ENCODE measurements at places on chromosomes 4 and X. TPM values are rescaled to one million over a fixed set of nuclear protein-coding genes. Genes with fewer than 3 reads are reported as not detected.

The GPR50 gene
- total RNA-seq = 1.2 TPM

The MXRA5 gene
- total RNA-seq = 21.4 TPM

The SLIT2 gene
- total RNA-seq = 19.5 TPM

DNA sequence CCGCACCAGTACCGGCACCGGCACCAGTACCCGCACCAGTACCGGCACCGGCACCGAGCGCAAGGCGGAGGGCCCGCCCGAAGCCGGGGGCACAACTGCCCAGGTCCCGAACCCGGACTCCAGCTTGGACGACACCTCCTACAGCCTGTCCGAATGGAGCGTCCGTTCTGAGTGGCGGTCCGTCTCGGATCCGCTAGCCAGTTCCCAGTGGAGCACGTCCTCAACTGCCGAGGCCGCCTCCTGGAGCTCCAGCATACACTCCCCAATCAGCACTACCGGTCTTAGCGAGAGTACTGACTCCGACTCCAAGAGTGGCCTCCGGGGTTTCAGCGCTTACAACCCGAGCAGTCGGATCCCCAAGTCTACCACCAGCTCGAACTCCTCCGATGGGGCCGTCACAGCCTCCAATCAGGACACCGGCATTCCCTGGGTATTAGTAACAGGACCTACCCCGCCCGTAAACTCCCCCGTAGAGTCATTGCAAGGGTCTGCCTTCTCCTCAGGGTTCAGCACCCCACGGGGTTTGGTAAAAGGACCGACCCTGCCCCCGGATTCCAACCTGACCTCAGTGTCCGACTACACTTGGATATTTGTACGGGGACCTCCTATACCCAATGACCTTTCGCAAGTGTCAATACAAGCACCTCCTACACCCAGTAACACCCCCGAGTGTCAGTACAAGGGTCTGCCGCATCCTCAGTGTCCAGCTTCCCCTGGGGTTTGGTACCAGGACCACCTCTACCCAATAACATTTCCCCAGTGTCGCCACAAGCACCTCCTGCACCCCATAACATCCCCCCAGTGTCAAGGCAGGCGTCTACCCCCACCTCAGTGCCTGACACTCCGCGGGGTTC is 721 bp upstream of the MAOA start:
- DNase-seq = peak; percentile 42

- peak; percentile 86 for DNase-seq
Measured at GRCh38 chrX:139831675-139832456, 101.0 kb downstream of the ATP11C start.

- peak; percentile 15 for DNase-seq
Measured at GRCh38 chr4:38223306-38223705, 263.1 kb downstream of the PTTG2 start.

DNA sequence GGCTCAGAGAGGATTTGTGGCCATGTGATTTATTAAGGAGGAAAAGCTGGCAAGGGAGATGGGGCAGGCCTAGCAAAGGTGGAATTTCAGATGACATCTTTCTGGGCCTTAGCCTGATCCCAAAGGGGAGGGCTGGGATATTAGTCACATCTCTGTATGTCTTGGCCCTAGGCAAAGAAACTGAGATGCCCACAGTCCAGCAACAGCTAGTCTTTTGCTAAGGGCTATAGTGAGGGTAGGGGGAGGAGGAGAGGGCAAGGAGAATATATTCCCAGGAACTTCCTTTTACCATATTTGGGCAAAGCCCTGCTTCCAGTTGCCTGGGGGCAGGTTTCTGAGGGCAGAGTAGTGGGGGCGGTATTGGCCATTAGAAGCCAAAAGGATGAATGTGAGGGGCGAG is 209.8 kb upstream of the NR3C2 start:
- peak; percentile 39 for DNase-seq

GRCh38 chrX:136189222-136189621 is 41.9 kb downstream of the FHL1 start:
- no peak for DNase-seq

- DNase-seq = no peak
Measured at GRCh38 chr4:142984871-142985585, 138.9 kb upstream of the INPP4B start.

- no peak for DNase-seq
Measured at GRCh38 chr4:128256539-128256938, 31.1 kb downstream of the PGRMC2 start.

DNA sequence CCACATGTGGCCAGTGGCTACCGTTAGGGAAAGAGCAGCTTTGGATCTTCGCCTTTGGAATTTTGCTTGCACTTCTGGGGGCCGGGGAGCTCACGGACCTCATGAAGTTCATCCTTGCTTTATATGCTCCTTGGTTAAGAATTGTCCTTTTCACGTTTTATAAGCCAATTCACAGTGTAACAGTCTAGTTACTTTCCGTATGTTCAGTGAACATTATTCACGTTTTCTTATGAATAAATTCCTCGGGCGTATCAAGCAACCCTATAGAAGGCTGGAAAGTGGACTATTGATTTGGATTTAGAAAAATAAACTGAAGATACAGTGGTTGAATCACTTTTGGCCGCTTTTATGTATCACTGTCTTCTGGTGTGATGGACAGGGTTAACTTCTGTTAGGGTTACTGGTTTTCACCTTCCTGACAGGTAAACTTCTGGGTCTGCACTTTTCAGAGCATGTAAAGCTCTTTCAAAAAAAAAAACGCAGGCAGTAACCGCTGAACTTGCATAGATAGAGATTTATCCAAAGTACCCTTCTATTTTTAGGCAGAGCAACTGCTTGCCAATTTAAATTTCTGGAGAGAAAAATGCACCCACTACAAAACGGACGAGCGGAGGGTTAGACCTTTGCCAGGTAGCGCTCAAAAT is 569 bp upstream of the PDLIM5 start:
- DNase-seq = no peak

All from umbilical cord (tissue), 2 donors.